Left colon (tissue), 2 donors: ENCODE measurements at places on chromosomes 5 and 9. TPM values are rescaled to one million over a fixed set of nuclear protein-coding genes. Genes with fewer than 3 reads are reported as not detected.

The ADGRV1 gene
- total RNA-seq: 3.8 TPM

GRCh38 chr5:5316334-5316733 is 106.1 kb upstream of the ICE1 start:
- no peak for DNase-seq

The RORB gene
- 0.34 TPM for total RNA-seq

The FBLL1 gene
- not detected for total RNA-seq
